ENCODE measurements at places on chromosomes 1 and 21.
A peak's percentile ranks its signal among the peaks of the same experiment; 100 is the strongest.

- DNase-seq, result no peak
These were observed 129.8 kb upstream of the DAB1 start for GRCh38 chr1:57553666-57554065.

GRCh38 chr1:94209425-94209824, 28.0 kb downstream of the ARHGAP29 start:
- DNase-seq, result no peak

DNA sequence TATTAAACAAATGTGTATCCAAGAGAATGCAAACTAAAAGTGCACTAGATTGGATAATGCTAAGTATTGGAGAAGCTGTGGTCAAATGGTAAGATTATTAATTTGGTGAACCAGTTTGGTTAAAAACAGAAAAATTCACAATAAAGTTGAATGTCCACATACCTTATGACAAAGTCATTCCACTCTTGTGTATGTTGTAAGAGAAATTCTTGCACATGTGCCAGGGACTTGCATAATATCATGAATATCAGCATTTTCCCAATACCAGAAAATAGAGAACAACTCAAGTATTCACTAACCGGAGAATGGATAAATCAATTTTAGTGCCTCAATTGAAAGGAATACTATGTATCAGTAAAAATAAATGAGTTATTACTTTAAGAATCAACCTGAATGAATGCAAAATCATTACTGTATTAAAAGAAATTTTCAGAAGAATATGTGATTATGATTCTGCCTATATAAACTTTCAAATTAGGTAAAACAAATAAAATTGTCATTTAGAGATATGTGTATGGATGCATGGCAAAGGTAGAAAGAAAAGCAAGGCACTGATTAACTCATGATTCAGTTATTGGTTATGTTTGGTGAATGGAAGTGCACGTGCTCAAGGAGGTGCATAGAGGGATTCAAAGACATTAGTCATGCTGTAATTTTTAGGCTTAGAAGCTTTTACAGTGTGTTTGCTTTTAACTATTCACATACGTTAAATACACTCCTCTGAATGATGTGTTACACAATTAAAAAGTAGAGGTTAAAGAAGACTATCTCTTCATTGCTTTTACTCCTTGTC, 217.4 kb upstream of the KCNK2 start:
- no peak for DNase-seq

GRCh38 chr1:14926229-14926628, 227.3 kb upstream of the TMEM51 start:
- DNase-seq, result no peak

DNA sequence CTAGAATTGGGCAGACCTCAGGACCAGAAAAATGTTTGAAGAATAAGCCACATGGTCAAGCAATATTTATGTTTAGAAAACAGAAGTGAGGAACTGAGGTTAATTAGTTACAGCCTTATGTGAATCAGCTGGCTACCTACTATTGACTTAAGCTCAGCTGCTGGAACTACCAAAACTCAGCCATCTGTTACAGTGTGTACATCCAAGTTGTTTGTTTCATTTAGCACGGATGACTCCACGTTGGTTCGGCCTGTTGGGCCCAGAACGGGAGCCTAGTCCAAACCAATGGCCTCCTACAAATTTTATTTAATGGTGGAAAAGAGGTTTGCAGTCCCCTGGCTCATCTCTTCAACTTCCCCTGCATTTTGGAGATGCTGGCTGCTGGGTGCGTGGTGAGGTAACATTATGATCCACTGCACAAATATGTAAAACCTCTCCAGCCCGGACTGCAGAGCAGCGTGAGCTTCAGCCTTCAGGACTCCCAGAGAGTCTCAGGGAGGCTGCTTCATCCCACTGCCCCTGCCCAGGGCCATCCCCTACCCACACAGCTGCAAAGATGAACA, 143.4 kb downstream of the ZZZ3 start:
- DNase-seq, result no peak

GRCh38 chr1:9438431-9439073, 100.7 kb upstream of the SLC25A33 start:
- peak; percentile 38 for DNase-seq

GRCh38 chr1:67630438-67631045, 54.5 kb upstream of the GADD45A start:
- DNase-seq, result no peak

DNA sequence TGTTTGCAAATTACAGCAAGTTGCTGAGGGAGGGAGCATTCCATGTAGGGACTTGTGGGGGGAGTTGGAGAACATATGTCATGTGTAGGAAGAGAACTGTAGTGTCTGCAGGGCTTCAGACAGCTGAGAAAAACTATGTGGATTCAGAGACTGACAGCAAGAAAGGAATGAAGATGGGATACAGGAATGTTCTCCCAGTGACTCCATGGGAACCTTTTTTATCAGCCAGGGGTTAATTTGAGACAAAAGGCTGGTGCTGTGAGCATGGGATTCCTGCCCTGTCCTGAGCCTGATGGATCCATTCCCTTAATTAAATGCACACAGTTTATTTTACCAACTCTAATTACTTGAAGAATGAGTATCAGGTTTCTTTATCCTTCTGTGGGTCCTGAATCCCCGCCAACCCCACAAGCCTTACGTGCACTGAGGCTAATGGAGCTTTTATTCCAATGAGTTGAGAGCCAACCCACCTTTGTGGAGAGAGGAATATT, 26.5 kb upstream of the PLXNA2 start:
- DNase-seq, result no peak

GRCh38 chr1:39683591-39684312, 7.5 kb downstream of the HPCAL4 start:
- DNase-seq, result no peak

GRCh38 chr1:40921981-40922677, 57.4 kb upstream of the CTPS1 start:
- DNase-seq, result no peak

GRCh38 chr21:29656504-29657239, 283.1 kb downstream of the GRIK1 start:
- no peak for DNase-seq

DNA sequence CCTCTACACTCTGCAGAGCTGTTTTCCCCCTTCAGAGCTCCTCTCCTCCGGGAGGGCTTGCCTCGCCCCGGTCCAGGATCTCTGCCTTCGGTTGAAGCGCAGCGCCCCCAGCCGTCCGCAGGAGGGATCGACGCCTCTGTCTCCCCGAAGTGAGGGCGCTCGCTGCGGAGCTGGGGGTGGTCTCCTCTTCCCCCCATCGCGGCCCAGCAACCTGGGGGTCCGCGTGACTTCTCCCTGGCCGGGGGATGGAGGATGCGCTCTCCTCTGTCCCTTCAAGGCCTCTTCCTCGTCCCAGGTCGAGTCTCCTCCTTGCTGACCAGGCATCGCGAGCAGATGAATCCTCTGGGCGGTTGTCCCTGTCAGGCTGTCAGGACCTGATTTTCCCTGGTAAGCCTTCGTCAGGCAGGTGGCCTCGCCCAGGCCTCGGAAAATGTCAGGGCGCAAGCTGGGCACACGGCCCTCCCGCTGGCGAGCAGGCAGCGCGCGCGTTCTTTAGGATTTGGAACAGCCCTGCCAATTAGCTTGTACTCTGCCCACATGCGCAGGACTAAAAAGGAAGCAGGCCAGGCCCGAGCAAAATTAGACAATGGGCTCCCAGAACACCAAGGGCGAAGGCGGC, 90.5 kb downstream of the EDEM3 start:
- DNase-seq, result peak; percentile 70

- no peak for DNase-seq
These were observed 187.1 kb upstream of the COA6 start for GRCh38 chr1:234186037-234186688.

DNA sequence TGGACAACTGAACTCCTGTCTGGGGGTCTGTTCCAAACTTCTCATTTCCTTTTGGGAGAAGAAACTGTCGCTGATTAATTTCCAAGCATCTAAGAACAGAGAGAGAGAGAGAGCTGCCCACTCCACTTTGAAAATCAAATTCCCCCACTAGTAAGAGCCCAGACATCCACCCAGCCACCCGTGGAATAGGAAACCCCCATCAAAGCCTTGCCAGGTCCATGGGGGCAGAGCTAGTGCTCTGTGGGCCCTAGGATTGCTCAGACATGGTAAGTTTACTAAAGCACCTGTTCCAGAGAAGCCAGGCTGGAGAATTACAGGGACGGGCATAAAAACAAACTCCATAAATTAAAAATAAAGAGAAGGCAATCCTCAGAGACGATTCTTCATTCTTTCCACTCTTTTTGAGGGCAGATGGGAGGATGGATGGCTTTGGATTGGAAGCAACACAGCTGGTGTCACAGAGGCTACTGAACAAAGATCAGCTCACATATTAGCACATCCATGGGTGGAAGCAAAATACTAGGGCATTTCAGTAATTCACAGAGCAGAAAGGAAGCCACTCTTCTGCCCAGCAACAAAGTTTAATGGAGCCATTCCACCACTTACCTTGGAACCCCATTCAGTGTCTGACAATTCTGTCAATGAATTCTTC, 103.9 kb downstream of the COLGALT2 start:
- no peak for DNase-seq

GRCh38 chr21:35335951-35336446, 286.9 kb upstream of the RUNX1 start:
- DNase-seq, result no peak

DNA sequence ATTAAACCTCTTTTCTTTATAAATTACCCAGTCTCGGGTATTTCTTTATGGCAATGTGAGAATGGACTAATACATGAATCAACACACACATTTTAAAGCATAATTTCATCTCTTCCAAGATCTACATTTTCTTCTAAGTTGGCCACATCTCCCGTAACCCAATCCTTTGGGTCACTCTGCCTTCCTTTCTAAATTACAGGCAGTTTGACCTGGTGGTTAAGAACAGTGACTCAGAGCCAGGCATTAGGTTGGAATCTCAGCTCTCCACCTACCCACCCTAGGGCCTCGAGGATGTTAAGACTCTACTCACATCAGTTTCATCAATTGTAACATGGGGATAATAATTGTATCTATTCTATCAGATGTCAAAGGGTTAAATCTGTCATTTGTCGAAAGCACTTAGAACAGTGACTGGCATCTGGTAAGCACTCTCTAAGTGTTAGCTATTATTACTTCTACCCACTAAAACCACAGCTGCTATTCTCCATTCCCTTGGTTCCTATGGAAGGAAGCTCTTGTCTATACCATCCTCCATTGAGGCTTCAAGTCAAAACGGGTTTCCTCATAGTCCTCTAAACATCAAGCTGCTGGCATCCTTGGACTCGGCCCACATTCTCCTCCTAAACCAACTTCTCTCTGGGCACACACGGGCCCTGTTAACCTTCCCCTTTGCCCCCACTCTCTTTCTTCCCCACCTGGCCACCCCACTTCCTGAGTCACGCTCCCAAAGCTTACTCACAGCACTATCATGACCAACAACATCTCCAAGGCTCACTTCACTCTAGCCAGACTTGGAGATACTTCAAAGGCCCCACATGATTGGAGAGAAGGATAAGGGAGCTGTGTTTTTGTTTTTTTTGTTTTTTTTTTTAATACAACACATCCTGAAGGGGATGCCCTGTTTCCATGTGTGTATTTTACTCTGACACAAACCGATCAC, 116.9 kb downstream of the TGFBR3 start:
- no peak for DNase-seq

DNA sequence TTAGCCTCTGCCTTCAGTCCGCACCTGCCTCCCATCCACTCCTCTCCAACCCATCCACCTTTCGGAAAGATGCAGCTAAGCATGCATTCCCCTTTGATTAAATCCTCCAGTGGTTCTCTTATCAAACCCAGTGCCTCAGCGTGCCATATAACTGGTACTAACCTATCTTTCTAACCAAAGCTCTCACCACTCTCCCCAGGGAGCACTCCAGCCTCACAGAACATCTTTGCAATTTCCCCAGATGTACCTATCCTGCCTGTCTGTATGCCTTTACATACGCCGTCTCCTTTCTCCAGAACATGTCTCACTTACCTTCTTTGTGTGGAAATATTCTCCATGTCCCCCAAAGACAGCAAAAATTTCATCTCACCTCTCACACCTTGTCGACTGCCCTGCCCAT, 80.0 kb downstream of the SLC25A24 start:
- no peak for DNase-seq

DNA sequence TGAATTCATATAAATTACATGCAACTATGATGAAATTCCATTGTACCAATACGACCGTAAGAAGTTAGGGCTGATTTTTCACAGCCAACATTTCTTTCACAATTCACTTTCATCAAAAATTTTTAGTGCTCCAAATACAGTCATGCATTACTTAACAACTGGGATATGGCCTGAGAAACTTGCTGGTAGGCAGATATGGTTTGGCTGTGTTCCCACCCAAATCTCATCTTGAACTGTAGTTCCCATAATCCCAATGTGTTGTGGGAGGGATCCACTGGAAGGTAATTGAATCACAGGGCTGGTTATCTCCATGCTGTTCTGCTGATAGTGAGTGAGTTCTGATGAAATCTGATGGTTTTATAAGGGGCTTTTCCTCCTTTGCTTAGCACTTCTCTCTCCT, 244.4 kb downstream of the AKT3 start:
- no peak for DNase-seq

- DNase-seq, result no peak
These were observed 1.9 kb downstream of the SORT1 start for GRCh38 chr1:109395602-109396512.

GRCh38 chr1:245583575-245584330, 429.0 kb downstream of the KIF26B start:
- no peak for DNase-seq

GRCh38 chr1:1406821-1407635, at the start of gene MRPL20:
TSS of gene MRPL20 (minus strand) at chr1:1407293. CDS start at chr1:1407217, 76 bp downstream.
- DNase-seq, result peak; percentile 88

GRCh38 chr1:234879147-234880080, 249.2 kb downstream of the TOMM20 start:
- no peak for DNase-seq

DNA sequence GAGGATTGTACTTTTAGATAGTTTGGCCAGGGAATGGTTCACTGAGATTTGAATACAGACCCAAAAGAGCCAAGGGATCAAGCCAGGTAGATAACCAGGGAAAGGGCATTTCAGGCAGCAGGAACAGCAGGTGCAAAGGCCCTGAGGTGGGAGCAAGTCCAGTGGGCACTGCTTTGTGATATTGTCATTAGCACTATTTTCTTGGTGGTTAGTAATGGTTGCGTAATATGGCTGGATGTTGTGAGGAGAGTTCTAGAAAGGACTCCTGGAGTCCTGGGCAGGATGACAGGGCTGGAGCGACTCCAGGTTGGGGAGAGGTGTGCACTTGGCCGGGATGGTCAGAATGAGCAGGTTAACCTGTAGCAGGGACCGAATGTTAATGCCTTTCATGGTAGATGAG, 4.4 kb downstream of the AZIN2 start:
- no peak for DNase-seq

DNA sequence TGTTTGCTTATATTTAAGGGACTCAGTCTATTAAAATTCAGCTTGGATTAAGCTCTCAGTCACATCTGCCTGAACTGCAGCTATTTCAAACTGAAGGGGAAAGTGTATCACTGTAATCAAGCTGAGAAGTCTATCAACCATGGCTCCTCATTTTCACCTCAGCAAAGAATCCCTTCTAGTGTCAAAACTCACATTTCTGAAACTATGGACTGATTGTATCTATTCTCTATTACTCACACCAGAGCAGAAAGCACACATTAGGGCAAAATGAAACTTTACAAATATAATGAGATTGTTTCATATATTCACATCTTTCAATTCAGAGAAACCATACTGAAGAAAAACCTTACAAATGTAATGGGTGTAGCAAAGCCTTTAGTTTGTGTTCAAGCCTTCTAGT, 14.6 kb upstream of the C1orf146 start:
- DNase-seq, result no peak

Data from anterior cingulate cortex (tissue), 58 donors.